ENCODE measurements at places on chromosomes 13 and 19.

DNA sequence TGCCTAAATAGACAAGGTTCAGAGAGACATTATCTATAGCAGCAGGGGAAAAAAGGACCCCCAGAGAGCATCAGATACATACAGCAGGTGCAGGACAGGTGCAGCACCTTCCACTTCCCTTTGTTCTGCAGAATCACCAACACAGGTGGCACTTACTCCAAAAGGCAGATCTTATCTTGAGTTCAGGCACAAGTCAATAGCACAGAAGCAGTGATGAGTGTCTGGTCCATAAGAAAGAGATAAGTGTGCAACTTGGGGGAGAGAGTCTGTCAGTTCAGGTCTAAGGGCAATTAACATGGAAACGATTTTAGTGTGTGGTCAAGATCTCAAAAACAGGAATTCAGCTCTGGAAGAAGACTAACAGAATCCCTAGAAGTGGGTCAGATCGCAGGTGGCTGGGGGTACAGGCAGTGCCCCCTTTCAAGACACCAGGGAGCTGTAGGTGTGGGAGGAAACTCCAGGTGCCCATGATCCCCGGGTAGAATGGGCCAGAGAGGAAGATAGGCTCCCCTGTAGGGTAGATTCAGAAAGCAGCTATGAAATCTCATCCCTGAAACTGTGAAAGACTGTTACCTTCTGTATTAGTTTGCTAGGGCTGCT lies 40.6 kb downstream of the TNFSF11 start:
- DNase-seq = no peak

DNA sequence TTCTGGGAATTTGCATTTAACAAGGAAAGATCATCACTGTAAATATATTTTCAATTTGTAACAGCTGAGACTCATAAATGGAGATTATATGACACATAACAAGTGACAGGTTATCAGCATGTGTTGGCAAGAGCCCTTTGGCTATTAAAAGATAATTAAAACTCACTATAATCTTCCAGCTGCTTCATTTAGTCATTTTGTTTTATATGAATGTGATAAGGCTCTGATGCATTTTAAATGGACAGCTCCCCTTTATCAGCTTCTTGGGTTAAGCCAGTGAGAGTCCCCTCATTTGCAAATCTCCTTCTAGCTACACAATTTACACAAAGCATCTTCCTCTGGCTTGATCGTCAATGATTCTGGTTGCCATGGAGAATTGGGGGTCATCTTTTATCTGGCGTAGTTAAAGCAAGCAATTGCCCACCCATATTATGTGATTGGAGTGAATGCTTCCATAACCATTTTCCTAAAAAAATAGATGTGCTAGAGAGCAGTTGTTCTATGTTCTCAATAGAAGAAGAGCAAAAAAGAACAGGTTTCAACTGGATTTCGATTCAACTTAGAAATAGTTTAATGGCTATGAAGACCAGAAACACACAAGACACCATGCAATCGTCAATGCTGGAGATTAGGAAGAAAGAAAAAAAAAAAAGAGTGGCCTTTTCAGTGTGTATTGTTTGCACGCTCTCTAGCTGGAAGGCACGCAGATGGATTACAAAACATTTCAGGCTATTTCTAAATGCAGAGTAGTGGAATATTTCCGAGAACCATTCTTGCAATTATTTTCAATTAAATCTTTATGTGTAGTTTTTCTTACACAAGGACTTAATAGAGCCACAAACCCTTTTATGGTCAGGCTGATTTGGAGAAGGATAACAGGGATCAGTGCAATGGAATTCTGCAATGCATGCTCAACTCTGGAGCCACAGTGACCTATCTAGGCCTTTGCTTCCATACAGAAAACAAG lies 27.4 kb downstream of the STARD13 start:
- no peak for DNase-seq

GRCh38 chr13:31653730-31654129 lies 85.6 kb upstream of the RXFP2 start:
- DNase-seq = no peak

DNA sequence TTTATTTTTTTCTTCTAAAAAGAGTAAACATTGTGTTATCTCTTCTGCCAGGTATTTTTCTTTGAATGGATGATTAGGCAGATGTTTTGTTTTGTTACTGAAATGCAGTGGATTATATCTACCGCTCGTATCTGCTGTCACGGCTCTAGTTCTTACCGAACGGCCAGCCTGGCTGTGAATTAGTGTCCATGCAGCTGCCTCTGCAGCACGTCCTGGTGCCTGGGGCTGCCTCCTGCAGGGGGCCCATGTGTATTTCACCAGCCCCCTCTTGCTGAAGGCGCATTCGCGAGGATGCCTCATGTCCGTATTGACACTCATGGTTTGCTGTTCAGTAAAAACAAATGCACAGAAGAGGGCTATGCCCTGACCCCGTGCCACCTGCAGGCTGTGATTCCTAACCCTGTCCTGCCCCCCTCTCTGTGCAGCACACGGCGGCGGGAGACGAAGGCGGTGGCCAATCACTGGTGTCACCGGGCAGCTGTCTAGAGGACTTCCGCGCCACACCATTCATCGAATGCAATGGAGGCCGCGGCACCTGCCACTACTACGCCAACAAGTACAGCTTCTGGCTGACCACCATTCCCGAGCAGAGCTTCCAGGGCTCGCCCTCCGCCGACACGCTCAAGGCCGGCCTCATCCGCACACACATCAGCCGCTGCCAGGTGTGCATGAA lies 49.9 kb downstream of the RAB20 start:
- no peak for DNase-seq

GRCh38 chr13:23466144-23467002 lies 32.9 kb upstream of the SACS start:
- DNase-seq = peak; percentile 61

DNA sequence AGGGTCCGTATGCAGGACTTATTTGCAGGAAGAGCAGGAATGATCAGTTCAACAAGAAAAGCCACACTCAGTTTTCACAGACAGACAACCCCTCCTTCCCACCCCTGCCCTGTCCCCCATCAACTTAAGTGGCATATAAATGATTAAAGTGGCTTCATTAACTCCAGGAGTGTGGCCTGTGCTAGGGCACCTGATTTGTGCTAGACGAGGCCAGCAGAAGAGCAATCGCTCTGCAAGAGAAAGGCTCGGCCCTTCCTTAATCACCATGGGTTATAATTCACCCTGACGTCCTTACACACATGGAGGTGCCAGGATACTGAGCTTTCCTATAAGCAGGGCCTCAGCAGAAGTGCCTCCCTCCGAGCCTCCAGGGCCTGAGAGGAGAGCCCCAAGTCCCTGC lies 14.6 kb downstream of the C19orf12 start:
- no peak for DNase-seq

- no peak for DNase-seq
Observed at GRCh38 chr19:45670670-45671453, 2.8 kb downstream of the GIPR start.

GRCh38 chr13:103895835-103896531 lies 829.8 kb upstream of the SLC10A2 start:
- DNase-seq = no peak

GRCh38 chr19:15911599-15912235 lies 13.8 kb upstream of the CYP4F2 start:
- no peak for DNase-seq

GRCh38 chr19:14477418-14478112 lies 2.4 kb upstream of the PTGER1 start:
- no peak for DNase-seq

- peak; percentile 12 for DNase-seq
Observed at GRCh38 chr19:18939922-18940768, 872 bp downstream of the HOMER3 start.

- DNase-seq = no peak
Observed at GRCh38 chr13:27643334-27644132, 21.8 kb downstream of the POLR1D start.

- DNase-seq = no peak
Observed at GRCh38 chr13:28631801-28632200, 27.1 kb upstream of the POMP start.

DNA sequence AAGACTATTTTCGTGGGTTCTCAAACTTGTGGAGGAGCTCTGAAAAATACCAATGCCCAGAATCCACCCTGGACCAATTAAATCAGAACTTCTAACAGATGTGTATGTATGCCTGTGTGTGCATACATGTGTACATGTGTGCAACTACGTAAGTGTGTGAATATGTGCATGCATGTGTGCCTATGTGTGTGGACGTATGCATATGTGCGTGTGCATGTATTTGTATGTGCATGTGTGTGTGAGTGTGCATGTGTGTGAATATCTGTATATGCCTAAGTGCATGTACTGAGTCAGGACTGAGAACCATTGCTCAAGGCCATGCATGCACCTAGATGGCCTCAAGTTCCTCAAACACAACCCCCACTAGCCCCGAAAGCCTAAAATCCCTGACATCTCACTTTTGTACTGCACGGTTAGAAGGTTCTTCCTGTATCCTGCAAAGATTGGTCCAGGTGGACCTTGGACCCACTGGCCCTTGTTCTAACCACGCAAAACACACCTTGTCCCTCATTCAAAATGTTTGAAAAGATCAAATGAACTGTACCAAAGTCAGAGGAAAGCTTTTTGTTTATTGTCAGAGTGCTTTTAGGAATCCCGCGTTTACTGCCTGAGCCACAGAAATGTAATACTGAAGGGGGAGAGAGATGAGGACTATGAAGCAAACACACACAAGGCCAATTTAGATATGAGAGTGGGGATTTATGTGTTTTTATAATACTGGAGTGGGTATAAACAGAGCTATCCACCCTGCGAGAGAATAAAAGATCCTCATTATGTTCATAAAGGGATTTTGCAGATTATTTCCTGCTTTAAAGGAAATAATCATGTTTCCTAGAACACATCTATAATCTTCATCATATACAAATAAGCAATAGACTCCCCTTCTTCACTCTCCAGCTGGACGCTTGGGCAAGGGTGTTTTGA lies 39.1 kb downstream of the LATS2 start:
- no peak for DNase-seq

DNA sequence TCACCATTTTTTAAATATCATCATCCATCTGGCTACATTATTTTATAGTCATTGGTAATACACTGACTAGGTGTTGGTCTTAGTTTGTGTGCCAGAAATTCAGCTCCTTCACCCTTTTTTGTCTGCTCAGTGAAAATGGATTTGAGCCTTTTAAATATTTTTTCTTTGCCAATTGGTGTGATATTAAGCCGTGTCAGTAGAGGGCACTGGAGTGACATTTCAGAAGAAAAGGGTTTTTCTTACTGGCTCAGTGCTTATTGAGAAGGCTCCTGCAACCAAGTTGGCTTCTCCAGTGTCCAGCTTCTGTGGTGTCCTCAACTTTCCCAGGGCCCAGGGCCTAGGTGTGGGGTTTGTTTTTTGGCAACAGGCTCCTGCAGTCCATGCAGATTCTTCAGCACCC lies 546.6 kb downstream of the DACH1 start:
- DNase-seq = no peak

- no peak for DNase-seq
Observed at GRCh38 chr13:36758345-36758744, 60.7 kb upstream of the RFXAP start.

DNA sequence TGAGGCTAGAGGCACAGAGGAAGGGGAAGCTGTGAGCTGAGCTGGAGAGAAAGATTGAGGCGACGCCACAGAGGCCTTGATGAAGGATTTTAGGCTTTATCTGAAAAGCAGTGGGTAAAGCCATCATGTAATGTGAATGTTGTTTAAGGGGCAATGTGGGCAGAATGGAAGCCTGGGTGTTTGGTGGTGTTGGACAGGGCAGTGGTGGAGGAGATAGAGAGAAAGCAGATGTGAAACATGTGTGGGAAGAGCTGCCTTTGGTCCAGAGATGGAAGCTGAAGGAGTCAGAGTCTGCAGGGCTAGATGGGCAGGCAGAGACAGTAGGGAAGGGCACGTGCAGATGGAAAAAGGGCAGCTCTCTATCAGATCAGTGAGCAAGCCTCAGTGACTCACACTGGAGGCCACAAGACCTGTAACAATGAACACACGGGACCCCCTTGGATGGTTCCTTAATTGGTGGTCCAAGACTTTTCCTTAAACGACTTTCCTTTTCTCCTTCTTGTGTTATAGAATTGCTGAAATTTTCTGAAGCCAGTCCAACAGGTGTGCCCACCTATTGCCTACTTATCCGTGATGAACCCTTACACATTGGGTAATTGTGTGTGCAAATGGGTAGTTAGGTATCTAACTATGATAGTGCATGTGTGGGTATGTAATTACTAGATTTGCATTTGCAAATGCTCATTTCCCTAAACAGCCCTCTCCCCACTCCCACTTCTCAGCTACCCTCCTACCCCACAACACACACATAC lies 21.7 kb downstream of the ZNF536 start:
- DNase-seq = no peak

- no peak for DNase-seq
Observed at GRCh38 chr19:18729933-18730530, 46.6 kb downstream of the CRTC1 start.

DNA sequence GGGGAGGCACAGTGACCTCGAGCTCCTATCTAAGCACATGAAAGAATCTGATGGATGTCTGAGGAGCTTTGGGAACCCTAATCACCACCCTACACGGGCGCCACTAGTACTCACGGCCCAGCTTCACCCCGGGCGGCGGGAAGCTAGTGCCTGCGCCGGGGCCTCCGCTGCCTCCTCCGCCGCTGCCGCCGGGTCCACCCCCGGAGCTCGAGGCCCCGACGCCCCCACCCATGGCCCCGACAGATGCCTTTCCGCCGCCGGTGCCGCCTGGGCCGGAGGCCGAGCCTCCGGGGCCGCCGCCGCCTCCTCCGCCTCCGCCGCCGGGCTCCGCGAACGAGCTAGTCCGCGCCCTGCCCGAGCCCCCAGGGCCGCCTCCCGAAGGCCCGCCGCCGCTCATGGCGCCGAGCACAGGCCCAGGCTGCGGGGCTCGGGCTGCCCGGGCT lies 312 bp downstream of the GSK3A start:
- no peak for DNase-seq

GRCh38 chr19:5914946-5915781 lies 1.1 kb downstream of the CAPS start:
- DNase-seq = no peak

- no peak for DNase-seq
Observed at GRCh38 chr13:43830497-43830881, 43.7 kb upstream of the ENOX1 start.

DNA sequence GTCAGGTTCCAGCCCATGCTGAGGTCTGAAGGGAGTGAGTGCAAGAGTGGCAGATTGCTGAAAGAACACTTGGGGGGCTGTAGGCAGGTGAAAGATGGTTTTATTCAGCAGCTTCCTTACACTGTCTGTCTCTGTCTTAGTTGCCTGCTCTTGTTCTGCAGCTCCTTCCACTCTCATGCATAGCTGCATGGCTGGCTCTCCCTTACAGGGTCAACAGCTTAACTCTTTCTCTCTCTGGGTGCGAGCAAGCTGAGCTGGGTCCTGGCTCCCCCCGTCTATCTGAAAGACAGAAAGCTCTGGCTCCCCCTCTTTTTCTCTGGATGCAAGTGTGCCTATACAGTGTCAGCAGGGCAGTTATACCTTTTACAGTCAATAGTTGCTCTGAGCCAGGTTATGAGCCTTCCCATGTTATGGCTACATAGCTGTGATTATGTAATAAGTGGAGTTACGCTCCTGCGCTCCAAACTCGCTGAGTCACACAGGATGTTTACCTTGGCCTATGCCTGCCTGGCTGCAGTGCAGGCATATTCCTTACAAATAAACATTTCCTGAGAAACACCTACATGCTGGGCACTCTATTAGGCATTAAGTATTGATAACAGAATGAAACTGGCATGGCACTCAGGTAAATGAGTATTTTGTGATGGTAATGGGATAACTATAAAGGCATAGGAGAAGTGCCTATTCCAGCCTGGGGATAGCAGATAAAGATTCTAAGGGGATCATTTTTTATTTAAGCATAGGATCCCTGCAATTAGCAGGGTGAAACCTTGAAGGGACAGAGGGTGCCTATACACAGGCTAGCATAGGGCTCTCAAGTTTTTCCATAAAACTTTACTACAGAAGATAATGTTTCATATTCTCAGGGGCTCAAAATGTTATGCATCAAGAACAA lies 826.9 kb upstream of the PCDH9 start:
- no peak for DNase-seq

- no peak for DNase-seq
Observed at GRCh38 chr19:7788933-7789323, 25.9 kb downstream of the CLEC4M start.

All from naive B cell (primary cell).